ENCODE measurements at places on chromosomes 12 and 14.

DNA sequence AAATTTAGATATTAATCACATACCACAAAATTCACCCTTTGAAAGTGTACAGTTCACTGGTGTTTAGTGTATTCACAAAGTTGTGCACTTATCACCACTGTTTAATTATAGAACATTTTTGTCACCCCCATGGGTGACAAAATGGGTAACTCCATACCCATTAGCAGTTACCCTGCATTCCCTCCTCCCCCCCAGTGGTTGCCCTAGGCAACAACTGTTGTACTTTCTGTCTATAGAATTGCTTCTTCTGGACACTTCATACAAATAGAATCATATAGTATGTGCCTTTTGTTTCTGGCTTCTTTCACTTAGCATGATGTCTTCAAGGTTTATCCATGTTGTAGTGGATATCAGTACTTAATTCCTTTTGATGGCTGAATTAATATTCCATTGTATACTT is 52.7 kb downstream of the FBXO34 start:
- DNase-seq, result no peak

DNA sequence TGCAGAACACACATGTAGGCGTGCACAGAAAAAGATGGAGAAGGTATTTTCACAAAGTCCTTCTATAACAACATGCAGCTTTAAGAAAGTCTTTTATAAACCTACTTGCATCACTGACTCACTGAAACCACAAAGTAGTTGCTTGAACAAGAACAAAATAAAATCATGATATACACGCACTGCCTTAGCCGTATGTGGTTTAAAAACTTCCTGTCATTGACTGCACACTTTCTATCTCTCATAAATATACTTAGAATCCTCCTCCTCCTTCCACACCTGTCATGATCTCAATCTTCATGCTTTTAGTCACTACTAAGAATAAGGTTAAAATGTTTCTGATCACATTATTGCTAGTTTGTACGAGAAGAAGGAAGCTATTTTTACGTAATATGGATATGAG is 31.8 kb upstream of the RAD51AP1 start:
- no peak for DNase-seq

DNA sequence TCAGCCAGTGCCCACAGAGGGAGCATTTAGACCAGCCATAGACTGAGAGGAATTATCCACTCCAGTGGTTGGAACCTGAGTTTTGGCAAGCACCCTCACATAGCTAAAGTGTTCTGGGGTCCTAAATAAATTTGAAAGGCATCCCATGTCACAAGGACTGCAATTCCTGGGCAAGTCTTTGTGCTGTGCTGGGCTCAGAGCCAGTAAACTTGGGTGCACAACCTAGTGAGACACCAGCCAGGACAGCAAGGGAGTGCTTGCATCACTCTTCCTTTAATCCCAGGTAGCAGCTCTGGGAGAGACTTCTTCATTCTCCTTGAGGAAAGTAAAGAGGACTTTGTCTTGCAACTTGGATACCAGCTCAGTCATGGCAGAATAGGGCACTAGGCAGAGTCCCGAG is 142.0 kb upstream of the FSCB start:
- no peak for DNase-seq

DNA sequence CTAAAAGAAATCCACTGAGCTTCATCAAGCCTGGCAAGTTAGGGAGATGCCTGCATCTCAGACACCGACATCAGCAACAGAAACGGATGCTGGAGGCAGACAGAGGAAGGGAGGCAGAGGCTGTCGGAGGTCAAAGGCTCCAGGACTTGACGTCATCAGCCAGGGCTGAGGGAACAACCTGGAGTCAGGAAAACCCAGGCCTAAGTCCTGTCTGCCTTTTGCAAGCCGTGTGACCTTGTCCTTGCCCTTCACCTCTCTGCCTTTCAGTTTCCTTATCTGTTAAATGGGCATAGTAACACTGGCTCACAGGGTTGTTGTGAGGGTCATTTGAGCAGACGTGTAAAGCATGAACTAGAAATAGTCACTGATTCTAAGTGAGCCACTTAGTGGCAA is 194.2 kb downstream of the BCL11B start:
- no peak for DNase-seq

DNA sequence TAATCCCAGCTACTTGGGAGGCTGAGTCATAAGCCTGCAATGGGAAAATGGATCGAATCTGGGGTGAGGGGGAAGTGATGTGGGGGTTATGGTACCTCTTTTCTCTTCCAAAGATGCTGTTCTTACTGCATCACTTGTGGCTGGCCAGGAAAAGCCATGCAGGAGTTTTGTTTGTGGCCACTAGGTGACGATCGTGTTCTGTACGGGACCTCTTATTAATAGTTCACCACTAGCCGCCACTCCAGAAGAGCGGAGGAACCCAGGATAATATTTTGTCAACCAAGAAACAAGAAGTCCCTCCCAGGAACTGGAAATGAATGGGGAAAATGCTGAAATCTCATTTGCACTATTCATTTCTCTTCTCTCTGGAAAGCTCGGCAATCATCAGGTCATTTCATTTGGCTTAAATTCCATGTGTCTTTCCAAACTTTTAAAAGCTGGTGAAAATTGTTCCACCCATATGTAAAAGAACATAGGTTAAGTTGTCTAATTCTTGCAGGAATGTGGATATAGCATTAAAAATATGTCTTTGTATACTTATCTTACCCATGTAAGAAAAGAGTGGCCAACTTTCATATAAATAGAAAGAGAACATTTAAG is 8.9 kb downstream of the GPR65 start:
- DNase-seq, result peak; percentile 83
